ENCODE measurements at places on chromosomes 11 and 22.

GRCh38 chr11:1862588-1863351, 9.9 kb downstream of the LSP1 start:
- no peak for ATAC-seq

DNA sequence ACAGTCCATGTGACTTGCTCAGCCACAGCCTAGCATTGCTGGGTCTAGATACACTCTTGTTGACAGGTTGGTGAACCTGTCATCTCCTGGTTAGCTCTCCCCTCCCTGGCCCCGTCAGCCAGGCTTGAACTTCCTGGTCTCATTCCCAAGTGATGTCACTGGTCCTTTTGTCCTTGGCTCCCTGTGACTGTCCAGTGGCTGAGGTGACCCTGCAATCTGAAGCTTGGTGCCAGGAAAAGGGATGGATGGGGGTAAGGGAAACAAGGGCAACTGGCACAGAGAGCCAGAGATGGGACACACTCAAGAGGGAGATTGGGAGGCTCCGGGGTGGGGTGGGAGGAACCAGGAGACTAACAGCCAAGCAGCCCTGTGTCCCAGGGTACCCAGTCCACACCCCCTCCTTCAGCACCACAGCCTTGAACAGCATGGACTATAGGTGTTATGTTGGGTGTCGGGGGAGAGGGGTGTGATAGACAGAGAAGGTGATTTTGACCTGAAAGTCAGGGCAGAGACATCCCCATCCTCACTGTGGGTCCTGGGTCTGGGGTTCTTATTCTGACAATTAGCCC, 63.8 kb upstream of the THY1 start:
- ATAC-seq: no peak

- ATAC-seq: no peak
Observed at GRCh38 chr11:122478986-122479385, 176.5 kb upstream of the UBASH3B start.

DNA sequence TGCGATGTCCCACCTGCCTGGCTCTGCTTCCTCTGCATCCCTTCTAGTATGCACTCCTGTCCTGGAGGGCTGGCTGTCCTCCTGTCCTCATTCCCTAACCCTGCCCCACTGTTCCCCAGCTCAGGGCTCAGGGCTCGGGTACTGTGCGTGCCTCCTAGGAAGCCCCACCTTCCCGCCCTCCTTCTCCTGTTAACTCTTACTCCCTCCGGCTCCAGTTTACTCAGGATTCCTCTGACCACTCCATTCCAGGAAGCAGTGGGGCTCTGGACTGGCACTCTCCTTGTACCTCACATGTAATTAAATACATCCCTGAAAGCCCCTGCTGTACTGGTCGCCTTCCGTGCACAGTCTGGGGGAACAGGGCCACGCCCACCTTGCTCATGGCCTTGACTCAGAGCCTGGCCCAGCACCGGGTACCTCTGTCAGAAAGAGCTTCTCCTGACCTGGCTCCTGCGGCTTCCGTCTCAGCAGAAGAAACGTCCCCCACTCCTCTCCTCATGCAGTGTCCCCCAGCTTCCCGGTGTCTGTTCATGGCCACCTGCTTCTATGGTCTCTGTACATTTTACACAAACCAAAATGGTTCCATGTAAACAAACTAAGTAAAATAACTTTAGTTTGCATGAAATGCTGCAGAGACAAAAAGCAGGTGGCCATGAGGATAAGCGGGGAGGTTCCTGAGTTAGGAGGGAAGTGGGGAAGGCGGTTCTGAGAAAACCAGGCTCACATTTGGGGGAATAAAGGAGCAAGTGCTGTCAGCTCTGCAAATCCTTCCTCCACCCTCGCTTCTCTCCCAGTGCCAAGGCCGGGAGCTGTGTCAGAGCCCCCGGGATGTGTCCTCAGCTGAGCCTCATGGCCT, 445.9 kb downstream of the BRD1 start:
- no peak for ATAC-seq

DNA sequence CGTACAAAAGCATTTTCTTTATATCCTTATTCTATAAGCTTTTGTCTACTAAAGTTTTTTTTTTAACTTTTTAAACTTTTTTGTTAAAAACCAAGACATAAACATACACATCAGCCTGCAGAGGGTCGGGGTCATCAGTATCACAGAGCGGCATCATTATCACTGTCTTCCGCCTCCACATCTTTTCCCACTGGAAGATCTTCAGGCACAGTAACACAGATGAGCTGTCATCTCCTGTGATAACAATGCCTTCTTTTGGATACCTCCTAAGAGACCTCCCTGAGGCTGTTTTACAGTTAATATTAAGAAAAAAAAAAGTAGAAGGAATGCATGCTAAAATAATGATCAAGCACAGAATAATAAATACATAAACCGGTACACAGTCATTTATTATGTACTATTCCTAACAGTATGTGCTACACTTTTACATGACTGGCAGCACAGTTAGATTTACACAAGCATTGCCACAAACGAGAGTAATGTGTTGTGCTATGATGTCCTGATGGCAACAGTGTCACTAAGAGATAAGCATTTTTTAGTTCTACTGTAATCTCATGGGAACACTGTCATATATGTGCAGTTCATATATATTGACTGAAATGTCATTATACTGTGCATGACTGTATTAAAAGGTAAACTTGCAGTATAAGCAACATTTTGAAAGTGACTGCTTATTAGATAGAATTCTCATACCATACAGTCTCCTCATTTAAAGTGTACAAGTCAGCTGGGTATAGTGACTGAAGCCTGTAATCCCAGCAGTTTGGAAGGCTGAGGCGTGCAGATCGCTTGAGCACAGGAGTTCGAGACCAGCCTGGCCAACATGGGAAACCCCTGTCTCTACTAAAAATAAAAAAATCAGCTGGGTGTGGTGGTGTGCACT, 58.6 kb downstream of the KDM2A start:
- ATAC-seq: no peak

DNA sequence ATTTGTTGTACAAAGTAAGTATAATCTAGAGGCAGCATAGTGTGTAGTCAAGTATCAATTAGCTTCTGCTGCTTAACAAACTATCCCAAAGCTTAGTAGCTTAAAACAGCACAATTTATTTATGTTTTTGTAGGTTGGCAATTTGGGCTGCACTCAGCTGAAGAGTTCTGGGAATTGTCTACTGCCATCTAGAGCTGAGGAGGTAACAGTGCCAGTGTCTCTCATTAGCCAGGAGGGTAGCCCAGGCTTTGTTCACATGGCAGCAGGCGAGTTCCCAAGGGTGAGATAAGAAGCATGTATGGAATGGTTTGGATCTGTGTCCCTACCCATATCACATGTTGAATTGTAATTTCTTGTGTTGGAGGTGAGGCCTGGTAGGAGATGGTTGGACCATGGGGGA, 45.8 kb upstream of the SLN start:
- ATAC-seq: no peak
